Activated naive CD4-positive, alpha-beta T cell treated with anti-CD3 and anti-CD28 coated beads for 36 hours (primary cell): ENCODE measurements at places on chromosomes 1 and 21.

- DNase-seq: no peak
These were observed 23.4 kb downstream of the RCAN3 start for GRCh38 chr1:24526045-24526444.

DNA sequence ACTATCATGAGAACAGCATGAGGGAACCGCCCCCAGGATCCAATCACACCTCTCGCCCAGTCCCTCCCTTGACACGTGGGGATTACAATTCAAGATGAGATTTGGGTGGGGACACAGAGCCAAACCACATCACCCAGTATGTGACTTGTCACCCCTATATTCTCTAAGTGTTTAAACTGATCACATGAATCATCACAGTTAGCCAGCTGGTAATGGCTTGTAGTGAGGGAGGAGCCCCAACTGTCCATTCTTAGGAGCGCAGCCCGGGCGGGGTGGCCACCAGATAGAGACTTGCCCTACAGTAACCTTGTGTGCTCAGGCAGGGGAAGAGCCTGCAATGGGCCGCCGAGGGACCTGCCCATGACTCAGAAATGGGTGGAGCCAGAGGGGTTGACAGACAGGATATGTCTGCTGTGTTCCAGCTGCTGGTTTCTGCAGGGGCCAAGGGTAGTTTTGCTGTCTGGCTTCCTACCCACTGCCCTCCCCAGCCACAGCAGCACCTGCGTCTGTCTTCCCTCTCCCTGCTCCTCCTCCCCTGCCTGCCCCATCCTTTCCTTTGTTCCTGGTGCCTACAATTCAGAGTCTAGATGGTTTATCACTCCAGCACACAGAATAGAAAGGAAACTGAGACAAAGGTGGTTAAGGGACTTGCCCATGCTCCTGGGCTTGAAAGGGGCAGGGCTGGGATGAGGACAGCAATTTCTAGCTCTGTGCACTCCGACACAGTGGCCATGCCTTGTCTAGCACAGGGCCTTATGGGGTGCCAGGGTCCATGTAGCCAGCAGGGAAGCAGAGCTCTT, 9.2 kb downstream of the ABCG1 start:
- DNase-seq: peak; percentile 98

DNA sequence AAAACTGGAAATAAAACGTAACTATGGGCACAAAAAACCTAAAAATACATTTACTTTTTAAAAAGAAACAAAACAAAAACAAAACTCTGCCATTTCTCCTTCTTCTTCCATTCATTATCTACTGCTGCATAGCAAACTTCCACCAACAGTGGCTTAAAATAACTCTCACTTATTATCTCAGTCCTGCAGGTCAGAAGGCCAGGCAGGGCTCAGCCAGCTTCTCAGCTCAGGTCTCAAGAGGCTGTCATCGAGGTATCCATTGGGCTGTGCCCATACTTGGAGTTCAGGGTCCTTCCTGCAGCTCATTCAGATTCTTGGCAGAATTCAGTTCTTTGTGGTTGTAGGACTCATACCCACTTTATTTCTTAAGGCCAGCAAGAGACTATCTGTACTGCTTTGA, 352.7 kb upstream of the PLD5 start:
- no peak for DNase-seq

DNA sequence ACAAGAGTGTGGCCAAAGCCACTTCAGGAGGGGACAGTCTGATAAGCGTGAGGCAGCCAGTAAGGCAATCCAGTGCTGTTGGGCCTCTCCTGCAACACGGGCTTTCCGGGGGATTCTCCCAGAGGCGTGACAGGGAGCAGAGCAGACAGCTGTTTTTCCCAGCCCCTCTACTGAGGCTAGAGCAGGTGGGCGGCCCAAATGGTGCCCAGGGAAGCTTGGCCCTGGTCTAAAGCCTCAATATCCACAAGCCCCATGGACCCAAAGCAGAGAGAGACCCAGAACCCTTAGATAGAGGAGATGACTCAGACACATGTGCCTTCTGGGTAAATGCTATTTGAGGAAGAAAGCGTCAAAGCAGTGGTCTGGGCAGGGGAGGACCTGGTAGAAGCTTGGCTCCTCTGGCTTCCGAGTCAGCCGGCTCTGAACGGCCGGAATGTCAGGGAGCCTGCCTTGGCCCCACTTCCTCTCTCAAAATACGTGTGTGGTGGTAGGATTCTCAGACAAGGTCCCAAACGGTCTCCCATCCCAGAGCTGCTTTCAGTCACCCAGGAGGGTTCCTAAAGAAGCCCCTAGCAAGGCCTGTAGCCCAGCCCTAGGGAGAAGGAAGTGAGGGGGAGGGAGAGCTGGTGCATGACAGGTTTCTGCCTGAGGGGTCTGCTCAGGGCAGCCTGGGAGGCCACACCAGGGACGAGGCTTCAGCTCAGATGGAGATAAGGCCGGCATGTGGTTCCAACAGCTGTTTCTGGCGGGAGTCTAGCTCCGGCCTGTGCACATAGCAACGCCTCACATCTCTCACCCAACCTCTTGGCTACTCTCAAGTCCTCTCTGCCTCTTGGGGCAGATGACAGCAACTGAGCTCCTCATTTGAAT, 28.8 kb downstream of the PIK3C2B start:
- no peak for DNase-seq

DNA sequence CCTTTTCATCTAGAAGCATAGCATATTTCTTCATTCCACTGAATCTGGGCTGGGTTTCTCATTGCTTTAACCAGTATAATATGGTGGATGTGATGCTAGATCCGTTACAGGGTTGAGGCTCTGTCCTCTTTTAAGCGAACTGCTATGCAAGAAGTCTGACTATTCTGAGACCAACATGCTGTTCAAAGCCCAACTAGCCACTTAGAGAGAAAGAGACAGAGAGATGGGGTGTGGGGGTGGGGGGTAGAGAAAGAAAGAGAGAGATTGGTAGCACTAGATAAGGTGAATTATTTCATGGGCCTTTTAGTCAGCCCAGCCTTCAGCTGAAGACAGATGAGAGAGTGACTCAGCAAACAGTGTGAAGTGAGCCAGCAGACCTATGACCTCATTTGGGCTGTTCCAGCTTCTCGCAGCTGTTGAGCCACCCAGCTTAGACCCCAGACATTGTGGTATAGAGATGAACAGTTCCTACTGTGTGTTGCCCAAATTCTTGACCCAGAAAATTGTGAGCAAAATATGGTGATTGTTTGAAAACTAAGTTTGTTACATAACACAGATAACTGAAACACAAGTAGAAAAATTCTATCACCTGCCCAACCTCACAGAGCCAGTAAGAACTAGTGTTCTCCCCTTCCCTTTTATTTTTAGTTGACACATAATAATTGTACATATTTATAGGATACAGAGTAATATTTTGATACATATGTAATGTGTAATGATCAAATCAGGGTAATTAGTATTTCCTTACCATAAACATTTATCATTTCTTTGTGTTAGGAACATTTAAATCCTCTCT, 40.7 kb upstream of the PRKACB start:
- peak; percentile 11 for DNase-seq

DNA sequence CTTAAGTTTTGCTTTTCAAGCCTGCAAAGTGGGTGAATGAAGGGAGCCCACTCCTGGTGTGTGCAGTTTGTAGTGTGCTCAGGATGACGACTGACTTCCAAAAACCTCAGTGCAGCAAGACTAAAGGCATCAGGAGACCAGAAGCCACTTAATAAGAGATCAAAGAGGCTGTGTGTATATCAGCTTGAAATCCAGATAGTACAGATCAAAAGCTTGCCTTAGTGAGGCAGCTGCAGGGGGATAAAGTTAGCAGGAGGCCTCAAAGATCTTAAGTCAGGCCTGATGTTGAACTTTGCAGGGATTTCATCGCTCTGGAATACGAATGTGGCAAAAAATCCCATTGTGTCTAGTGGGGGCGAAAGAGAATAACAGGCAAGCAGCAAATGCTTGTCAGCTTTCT, 99.8 kb downstream of the PATJ start:
- no peak for DNase-seq

DNA sequence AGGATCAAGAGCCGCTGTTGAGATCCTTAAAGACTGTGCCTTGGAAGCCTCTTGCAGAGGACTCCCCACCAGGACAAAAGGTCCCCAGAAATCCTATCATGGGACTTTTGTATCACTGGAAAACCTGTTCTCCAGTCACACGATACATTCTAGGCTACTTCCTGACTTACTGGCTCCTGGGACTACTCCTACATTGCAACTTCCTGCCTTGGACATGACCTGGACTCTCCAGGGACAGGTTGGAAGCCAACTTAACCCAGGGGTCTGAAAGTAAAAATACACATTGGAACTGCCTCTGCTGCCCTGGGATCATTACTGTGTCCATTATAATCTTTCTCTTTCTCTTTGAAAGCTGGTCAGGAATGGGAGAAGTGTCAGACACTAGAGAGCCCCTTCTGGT, 9.9 kb downstream of the PIGV start:
- no peak for DNase-seq

- DNase-seq: no peak
These were observed 56.6 kb upstream of the VTCN1 start for GRCh38 chr1:117267232-117267774.

GRCh38 chr21:15060543-15061175, 4.1 kb downstream of the NRIP1 start:
- DNase-seq: no peak

DNA sequence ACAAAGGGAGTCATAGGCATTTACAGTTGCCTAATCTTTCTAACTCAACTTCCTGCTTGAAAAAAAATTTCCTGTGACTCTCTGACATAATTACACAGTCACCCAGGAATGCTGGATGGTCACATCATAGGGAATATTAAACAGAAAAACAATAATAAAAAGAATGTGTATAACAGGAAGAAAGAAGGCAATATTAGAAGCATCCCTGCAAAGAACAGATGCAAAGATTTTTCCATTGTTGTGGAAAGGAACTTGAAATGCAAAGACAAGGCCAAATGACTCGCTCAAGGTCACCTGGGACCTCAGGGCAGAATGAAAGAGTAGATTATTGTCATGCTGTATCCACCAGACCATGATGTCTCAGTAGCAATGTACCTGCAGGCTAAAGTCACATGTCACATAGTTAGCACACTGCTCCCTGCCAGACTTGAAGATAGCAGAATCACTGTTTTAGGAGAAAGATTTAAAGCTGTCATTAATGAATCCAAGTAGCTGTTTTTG, 184.3 kb downstream of the CYYR1 start:
- no peak for DNase-seq

DNA sequence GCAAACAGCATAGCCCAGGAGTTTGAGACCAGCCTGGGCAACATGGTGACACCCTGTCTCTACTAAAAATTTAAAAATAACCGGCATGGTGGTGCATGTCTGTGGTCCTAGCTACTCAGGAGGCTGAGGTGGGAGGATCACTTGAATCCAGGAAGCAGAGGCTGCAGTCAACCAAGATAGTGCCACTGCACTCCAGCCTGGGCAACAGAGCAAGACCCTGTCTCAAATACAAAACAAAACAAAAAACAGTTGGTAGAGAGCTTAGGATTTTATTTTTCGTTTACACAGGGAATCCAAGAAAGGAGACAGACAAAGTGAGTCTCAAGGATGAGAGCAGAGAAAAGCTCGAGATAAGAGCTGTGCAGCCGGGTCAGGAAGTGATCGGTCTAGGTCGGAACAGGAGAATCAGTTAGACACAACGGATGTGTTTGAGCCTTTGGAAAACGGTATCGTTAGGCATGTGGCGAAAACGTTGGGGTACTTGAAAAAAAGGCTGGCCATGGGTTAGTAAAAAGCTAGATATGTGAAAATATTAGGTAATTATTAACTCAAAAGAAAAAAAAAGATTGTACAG, 1.7 kb upstream of the MIB2 start:
- no peak for DNase-seq

DNA sequence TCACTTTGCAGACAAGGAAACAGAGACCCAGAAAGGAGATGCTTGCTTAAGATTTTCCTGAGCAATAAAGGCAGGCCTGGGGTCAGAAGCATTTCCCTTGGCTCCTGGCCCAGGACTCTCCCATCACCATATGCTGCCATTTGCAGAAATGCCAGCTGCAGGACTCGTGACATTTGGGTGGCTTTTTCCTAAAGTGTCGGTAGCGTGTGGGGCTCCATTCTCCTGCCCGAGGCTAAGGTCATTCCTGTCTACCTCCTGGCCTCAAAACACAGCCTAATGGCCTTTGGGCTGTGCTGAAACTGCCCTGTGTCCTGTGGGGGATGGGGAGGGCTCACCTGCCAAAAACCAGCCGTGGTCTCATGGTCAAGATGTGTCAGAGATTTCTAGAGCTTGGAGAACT, 216.1 kb upstream of the EDN2 start:
- DNase-seq: no peak

DNA sequence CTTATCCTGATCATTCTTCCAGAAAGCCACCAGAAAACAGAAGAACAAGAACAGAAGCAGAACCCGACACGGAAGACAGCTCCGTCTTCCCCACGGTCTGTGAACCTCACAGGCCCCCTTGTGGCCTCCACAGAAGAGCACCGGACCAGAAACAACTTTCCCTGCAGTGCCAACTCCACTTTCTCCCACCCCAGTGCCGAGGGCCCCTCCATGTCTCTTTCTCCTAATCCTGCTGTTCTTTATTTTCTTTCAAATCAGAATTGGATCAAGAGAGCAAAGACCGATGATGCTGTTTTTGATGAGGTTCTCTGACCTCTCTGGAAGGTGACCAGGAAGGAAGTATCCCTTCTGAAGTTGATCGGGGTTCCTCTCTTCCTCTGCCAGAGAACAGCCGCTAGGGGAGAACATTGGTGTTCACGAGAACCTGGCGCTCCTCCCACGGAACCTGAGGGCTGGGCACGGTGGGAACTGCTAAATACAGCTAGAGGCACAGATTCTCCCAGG, 58.9 kb upstream of the CTTNBP2NL start:
- peak; percentile 19 for DNase-seq

DNA sequence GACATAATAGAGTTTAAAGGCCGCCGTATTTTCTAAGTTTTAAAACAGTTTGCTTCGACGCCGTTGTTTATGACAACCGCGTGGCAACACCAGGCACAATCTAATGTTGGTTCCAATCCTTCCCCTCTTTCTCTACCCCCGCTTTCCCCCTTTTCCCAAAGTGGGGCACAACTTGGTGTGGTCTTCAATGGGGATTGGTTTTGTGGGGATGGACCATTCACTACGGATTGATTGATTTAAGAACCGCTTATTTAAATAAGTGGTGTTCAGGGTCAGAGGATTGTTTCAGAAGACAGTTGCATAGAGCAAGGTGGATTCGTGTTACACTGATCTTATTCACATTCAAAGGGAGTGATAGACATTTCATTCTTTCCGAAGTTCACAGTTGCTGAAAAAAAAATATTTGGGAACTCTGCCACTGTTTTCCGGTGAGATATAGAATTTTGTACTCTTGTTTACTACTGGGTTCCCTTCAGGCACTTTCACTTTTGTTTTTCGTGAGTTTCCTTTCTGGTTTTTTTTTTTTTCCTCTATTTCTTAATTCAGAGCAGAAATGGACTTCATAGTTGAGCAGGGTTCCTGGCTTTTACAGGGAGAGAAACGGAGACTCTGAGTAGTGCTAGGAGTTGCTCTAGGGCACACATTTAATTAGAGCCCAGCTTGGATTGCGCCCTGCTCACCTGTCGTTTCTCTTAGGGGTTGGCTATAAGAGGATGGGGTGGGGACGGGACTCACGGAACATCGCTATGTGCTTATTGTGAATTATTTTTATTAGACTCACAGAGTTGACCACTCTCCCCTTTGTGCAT, 79.6 kb upstream of the AK4 start:
- peak; percentile 31 for DNase-seq
